ENCODE measurements at places on chromosomes 3 and 15. TPM values are rescaled to one million over a fixed set of nuclear protein-coding genes. Genes with fewer than 3 reads are reported as not detected.

DNA sequence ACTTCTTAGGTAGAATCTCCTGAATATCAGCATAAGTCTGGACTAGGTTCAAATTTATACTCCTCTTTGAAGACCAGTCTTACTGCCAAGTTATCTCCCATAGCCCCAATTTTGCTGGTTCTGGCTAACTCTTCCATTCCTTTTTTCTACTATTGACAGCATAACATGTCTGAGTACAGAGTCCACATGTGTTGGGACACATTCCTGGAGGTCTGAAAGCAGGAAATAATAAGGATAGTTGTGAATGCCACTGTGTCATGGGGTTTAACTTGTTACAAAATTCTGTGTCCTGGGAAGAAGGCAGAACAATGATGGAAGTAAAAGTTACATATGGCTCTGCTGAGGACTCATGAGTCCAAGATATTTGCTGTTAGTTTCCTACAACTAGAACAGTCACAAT is 57.4 kb upstream of the ZBTB20 start:
- H3K27ac ChIP-seq = no peak overlapping the region
- H3K4me1 ChIP-seq = no peaks in the 10 kb centered on the region
- no peaks in the 10 kb centered on the region for H3K36me3 ChIP-seq
- H3K4me3 ChIP-seq = no peak overlapping the region
- no peak for DNase-seq
- no peaks in the 10 kb centered on the region for H3K27me3 ChIP-seq

SLC9C1 gene
- 0.17 TPM for total RNA-seq

DNA sequence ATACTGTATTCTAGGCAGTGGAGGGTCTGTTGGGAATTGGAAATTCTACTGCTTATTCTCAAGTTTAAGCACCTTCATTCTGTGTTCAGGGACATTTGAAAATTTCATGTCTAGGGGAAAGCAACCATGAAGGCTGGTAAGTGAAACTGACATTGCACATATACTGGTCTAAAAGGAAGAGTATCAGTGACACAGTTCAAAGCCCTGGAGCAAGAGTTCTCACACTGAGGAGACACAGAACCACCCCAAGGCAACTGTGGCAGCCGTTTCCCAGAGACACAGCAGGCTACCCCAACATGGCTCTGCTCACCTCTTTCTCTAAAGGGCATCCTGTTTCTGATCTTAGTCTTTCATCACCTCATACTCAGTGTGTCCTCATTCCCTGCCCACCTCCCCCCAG is 67.5 kb downstream of the KCNMB2 start:
- H3K4me1 ChIP-seq = no peaks in the 10 kb centered on the region
- H3K27ac ChIP-seq = no peak overlapping the region
- H3K4me3 ChIP-seq = no peak overlapping the region

DNA sequence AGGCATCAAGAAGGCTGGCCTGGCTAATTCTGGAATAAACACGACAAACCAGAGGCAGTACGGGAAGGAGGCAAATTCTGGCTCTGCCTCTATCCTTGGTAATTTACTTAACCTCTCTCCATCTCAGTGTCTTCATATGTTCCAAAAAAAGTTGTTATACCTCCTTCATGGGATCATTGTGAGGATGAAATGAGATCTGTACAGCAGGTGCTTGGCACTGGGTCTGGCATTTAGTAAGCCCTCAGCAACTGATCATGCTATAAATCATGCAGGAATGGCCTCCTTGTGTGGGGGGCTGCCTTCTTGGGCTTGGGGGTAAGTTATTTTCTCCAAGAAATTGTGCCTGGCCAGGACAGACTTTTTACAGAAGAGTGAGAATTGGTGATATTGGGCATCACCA is 38.3 kb upstream of the TRA2B start:
- no peak overlapping the region for H3K4me3 ChIP-seq
- no peak for DNase-seq
- H3K36me3 ChIP-seq = peaks cover 19% of the 10 kb centered on the region
- no peaks in the 10 kb centered on the region for H3K27me3 ChIP-seq
- H3K4me1 ChIP-seq = peaks cover 7% of the 10 kb centered on the region
- no peak overlapping the region for H3K27ac ChIP-seq

GRCh38 chr3:155595371-155595770 is 149.5 kb downstream of the PLCH1 start:
- H3K4me1 ChIP-seq = no peaks in the 10 kb centered on the region
- no peak for DNase-seq
- H3K36me3 ChIP-seq = no peaks in the 10 kb centered on the region
- no peak overlapping the region for H3K27ac ChIP-seq
- no peaks in the 10 kb centered on the region for H3K27me3 ChIP-seq
- H3K4me3 ChIP-seq = no peak overlapping the region

DNA sequence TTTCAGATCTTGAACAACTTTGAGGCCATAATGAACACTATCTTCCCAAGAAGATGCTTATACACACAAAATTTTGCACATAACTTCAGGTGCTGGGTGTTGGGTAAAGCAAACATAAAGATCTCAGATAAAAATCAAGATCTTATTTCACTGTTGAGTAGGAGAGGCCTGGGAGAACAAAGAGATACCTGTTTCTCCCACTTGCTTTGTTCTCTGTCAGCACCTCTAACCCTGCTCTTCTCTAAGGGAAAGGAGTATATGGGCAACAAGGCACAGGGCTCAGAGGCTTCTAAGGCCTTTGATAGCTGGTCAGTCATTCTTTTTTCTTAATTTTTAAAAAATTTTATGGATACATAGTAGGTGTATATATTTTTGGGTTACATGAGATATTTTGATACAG is 3.6 kb upstream of the GK5 start:
- no peak overlapping the region for H3K4me3 ChIP-seq
- H3K36me3 ChIP-seq = no peaks in the 10 kb centered on the region
- H3K27me3 ChIP-seq = no peaks in the 10 kb centered on the region
- peaks cover 9% of the 10 kb centered on the region for H3K4me1 ChIP-seq

RBP2 gene
- not detected for total RNA-seq

SGO1 gene
- not detected for total RNA-seq

DNA sequence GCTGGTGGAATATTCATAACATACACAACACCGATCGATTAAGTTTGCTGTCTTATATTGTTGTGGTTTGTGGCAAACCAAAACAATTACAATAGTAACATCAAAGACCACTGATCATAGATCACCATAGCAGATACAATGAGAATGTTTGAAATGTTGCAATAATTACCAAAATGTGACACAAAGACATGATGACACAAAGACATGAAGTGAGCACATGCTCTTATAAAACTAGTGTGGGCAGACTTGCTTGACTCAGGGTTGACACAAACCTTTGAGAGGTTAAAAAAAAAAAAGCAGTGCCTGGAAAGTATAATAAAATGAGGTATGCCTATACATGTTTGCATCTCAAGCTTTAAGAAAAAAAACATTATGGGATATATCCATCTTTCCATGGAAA is 130.3 kb downstream of the NR1I2 start:
- H3K36me3 ChIP-seq = no peaks in the 10 kb centered on the region
- no peaks in the 10 kb centered on the region for H3K27me3 ChIP-seq
- no peaks in the 10 kb centered on the region for H3K4me1 ChIP-seq
- no peak for DNase-seq
- no peak overlapping the region for H3K4me3 ChIP-seq

CHDH gene
- total RNA-seq = 6.1 TPM

SEMA7A gene
- total RNA-seq = 2.0 TPM

ARNT2 gene
- 10.1 TPM for total RNA-seq

DNA sequence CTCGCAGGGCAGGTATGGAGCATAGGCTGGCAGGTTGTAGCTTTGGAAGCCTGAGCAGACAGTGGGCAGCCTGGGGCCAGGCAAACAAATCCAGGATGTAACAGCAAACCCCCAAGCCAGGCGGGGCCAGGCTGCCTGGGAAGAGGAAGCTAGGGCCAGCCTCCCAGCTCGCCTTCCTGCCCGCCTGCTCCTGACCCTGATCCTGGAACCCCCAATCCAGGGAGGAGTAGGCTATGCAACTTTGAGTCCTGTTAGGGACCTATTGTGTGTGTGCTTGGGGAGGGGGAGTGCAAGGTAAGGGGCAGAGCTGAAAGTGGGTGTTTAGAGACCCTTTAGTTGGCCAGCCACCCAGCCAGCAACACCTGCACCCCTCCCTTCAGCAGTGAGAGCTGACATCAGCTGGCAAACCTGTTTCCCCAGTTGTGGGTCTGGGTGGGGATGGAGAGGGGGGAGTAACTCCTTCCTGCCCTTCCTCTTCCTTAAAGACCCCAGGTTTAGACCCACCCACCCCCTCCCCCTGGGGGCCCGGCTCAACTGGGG is 2.5 kb downstream of the NBEAL2 start:
- H3K4me1 ChIP-seq = peaks cover 6% of the 10 kb centered on the region
- H3K27me3 ChIP-seq = no peaks in the 10 kb centered on the region
- H3K27ac ChIP-seq = no peak overlapping the region
- H3K4me3 ChIP-seq = peak overlapping the region; percentile 44
- no peaks in the 10 kb centered on the region for H3K36me3 ChIP-seq
- DNase-seq = peak; percentile 30

GRCh38 chr3:149095487-149095886 is 9.2 kb upstream of the HLTF start:
- H3K36me3 ChIP-seq = no peaks in the 10 kb centered on the region
- no peaks in the 10 kb centered on the region for H3K4me1 ChIP-seq
- H3K27ac ChIP-seq = no peak overlapping the region

SLC24A5 gene
- not detected for total RNA-seq

CIAO2A gene
- 28.5 TPM for total RNA-seq

GRCh38 chr3:185200639-185201038 is 47.8 kb upstream of the C3orf70 start:
- no peak overlapping the region for H3K4me3 ChIP-seq
- no peaks in the 10 kb centered on the region for H3K36me3 ChIP-seq
- no peak overlapping the region for H3K27ac ChIP-seq
- H3K4me1 ChIP-seq = no peaks in the 10 kb centered on the region
- no peaks in the 10 kb centered on the region for H3K27me3 ChIP-seq
- no peak for DNase-seq

DNA sequence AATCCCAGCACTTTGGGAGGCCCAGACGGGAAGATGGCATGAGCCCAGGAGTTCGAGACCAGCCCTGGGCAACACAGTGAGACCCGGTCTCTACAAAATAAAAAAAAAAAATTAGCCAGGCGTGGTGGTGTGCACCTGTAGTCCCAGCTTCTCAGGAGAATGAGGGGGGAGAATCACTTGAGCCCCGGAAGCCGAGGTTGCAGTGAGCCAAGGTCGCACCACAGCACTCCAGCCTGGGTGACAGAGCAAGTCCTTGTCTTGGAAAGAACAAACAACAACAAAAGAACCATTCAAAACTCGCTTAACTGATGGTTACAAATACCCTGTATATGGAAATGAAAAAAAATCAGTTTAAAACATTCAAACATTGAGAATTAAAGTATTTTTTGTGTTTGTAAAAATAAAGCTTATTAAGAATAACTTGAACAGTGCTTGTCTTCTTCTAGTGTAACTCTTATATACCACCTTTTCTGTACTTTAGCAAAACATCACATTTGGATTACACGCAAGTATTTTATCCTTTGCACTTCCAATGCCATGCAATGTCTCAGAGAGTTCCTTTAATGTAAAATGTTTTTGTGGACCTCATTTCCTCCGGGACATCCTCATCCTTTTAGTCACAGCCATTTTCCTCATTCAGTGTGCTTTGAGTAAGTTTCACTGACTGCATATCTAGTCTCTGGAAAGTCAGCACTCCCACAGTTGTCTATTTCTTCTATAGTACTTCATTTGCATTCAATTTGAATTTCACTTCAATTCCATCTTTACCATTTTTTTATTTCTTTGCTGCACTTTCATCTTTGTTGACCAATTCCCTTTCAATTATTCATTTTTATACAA is 113.0 kb upstream of the GOLGA8J start:
- H3K4me3 ChIP-seq = no peak overlapping the region
- H3K4me1 ChIP-seq = no peaks in the 10 kb centered on the region
- DNase-seq = no peak

DNA sequence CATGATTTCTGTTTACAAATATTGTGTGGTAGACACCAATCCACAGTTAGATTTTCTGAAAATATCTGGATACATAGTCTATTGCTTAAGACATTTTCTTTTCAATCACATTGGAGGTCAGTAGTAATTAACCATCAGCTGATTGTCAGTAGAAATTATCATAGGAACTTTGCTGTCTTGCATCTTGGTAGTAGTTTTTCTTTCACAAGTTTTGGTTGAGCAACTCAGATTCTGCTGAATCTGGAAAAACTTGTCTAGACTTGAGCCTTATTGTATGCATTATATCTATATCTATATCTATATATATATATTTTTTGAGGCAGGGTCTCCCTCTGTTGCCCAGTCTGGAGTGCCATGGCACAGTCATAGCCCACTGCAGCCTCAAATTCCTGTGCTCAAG is 4.0 kb downstream of the RAB11A start:
- H3K4me3 ChIP-seq = no peak overlapping the region
- no peak overlapping the region for H3K27ac ChIP-seq
- H3K4me1 ChIP-seq = peaks cover 10% of the 10 kb centered on the region
- H3K27me3 ChIP-seq = no peaks in the 10 kb centered on the region
- DNase-seq = no peak

DNA sequence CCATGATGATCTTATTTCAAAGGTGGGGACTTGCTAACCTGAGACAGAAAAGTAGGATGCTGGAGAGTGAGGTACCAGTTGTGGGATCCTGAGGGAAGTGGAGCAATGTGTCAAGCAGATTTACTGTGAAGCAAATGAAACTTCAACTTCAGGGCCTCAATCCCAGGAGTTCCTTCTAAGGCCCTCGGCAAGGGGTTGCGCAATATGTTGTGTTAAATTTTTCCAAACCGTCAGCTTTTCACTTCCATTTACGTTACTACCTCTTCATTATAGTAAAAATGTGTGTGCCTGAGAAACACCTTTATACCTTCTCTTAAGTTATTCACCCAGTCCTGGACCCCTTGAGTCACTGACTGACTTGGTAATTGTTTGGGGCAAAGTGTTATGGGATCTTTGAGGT is 42.5 kb upstream of the KCNH8 start:
- no peaks in the 10 kb centered on the region for H3K36me3 ChIP-seq
- no peak for DNase-seq
- H3K27me3 ChIP-seq = peaks cover 3% of the 10 kb centered on the region
- H3K4me3 ChIP-seq = no peak overlapping the region
- H3K27ac ChIP-seq = no peak overlapping the region

LRRK1 gene
- 2.6 TPM for total RNA-seq

- no peak overlapping the region for H3K4me3 ChIP-seq
- DNase-seq = no peak
- no peak overlapping the region for H3K27ac ChIP-seq
These were observed 350.7 kb upstream of the LRRC3B start for GRCh38 chr3:26271848-26272247.

DNA sequence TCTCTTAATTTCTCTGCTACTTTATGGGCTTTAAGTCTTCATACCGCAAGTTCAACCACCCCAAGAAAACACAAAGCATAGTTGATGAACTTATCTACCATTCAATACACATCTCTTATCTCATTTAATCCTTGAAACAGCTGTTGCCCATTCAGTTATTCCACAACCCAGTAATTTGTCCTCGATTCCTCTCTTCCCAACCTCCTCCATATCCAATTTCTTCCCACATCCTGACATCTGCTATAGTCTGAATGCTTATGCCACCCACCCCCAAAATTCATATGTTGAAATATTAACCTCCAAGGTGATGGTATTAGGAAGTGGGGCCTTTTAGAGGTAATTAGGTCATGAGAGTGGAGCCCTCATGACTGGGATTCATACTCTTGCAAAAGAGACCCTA is 345.4 kb downstream of the ERC2 start:
- no peaks in the 10 kb centered on the region for H3K27me3 ChIP-seq
- no peak overlapping the region for H3K4me3 ChIP-seq
- no peak overlapping the region for H3K27ac ChIP-seq
- DNase-seq = no peak

ONECUT1 gene
- total RNA-seq = not detected

NEK11 gene
- total RNA-seq = 1.6 TPM

- H3K27ac ChIP-seq = no peak overlapping the region
- no peak overlapping the region for H3K4me3 ChIP-seq
- no peaks in the 10 kb centered on the region for H3K27me3 ChIP-seq
- H3K36me3 ChIP-seq = no peaks in the 10 kb centered on the region
- H3K4me1 ChIP-seq = no peaks in the 10 kb centered on the region
These were observed 8.2 kb upstream of the MYRIP start for GRCh38 chr3:39801216-39801615.

PLSCR5 gene
- total RNA-seq = not detected
